AG08395 (cell line): ENCODE measurements at places on chromosomes 12 and 14.

DNA sequence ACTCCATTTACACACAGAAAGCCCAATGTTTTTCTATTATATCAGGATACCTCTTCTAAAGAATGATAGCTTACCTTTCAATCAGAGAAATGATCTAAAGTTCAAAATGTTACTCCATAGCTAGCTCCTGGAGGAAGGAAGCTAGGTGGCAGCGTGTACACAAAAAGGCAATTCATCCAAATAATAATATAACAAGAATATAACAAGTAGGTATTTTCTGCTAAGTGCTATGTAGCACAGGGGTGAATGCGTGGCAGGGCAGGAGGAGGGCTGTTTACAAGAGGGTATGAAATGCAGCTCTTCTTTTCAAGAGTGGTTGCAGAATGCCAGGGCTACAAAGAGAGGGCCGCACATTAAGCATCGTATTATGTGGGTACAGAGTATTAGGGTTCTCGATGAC is 663 bp upstream of the SNAPC1 start:
- no peak for DNase-seq

DNA sequence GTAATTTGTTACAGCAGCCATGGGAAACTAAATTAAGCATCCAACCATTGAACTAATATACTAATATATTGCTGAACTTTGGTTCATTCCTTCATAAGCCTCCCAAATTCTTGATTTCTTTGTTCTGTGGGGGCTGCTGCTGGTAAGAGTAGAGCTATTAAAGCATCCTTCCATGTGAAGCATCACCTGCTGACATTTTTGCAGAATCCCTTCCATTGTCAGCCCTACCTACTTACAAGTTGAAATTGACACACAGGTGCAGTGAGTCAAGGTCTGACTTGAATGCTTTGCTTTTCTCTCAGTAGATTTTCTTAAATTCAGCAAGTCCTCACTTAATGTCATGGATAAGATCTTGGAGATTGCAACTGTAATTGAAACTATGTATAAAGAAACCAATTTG is 474.4 kb downstream of the APAF1 start:
- DNase-seq = no peak

GRCh38 chr12:64723630-64724029 is 35.6 kb downstream of the GNS start:
- DNase-seq = no peak

GRCh38 chr12:108509806-108510205 is 5.3 kb upstream of the FICD start:
- no peak for DNase-seq
